ENCODE measurements at places on chromosomes 6 and 20. TPM values are rescaled to one million over a fixed set of nuclear protein-coding genes. Genes with fewer than 3 reads are reported as not detected.

The ADTRP gene
- 2.5 TPM for total RNA-seq

The GMPR gene
- 3.3 TPM for total RNA-seq

- peaks cover 40% of the 10 kb centered on the region for H3K4me1 ChIP-seq
- no peak for DNase-seq
- H3K4me3 ChIP-seq, result no peak overlapping the region
- H3K36me3 ChIP-seq, result peaks cover 9% of the 10 kb centered on the region
- H3K27me3 ChIP-seq, result peaks cover 4% of the 10 kb centered on the region
Measured at GRCh38 chr20:47723322-47723721, 62.0 kb downstream of the SULF2 start.

- H3K36me3 ChIP-seq, result peaks cover 54% of the 10 kb centered on the region
- no peak overlapping the region for H3K4me3 ChIP-seq
- no peaks in the 10 kb centered on the region for H3K27me3 ChIP-seq
- H3K27ac ChIP-seq, result peak overlapping the region; percentile 63
Measured at GRCh38 chr20:34369265-34369664, 6.2 kb downstream of the ITCH start.

DNA sequence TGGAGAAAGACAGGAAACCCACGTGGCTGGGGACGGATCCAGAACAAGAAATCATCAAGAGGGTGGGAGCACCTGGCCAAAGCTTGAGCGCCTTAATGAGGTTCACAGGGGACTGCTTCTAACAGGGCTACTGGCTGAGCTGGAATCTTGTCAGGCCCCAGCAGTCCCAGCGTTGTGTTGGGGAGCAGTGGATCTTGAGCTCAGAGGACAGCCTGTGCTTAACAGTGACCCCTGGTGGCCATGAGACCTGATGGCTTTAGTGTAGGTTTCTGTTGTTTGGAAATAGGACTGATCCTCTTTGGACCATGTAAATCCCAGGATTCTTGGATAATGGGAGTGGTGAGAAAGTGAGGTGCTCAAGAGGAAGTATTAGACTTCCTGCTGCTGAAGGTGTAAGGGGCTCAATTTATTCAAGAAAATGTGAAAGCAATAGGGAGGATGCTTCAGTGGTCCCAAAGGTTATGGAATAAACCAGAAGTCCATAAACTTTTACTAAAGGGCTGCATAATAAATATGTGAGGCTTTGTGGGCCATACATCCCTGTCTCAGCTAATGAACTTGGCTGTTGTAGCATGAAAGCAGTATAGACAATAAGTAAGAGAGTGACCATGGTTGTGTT, 216.2 kb downstream of the NFATC2 start:
- H3K4me1 ChIP-seq, result no peaks in the 10 kb centered on the region
- no peak overlapping the region for H3K27ac ChIP-seq
- peaks cover 4% of the 10 kb centered on the region for H3K27me3 ChIP-seq
- no peaks in the 10 kb centered on the region for H3K36me3 ChIP-seq
- no peak overlapping the region for H3K4me3 ChIP-seq

- H3K4me3 ChIP-seq, result peak within 1 kb of the TSS; percentile 43
- H3K36me3 ChIP-seq, result no peaks in the 10 kb centered on the region
- H3K27ac ChIP-seq, result peak within 1 kb of the TSS; percentile 11
- H3K4me1 ChIP-seq, result peaks cover 50% of the 10 kb centered on the region
- DNase-seq, result no peak
- H3K27me3 ChIP-seq, result peaks cover 84% of the 10 kb centered on the region
Measured at GRCh38 chr6:75205776-75206575, at the start of gene COL12A1. TSS of gene COL12A1 (minus strand) at chr6:75206053. CDS start at chr6:75202792, 3,261 bp downstream.

The VGLL2 gene
- not detected for total RNA-seq

The CST5 gene
- not detected for total RNA-seq
